Left cardiac atrium (tissue), 4 donors: ENCODE measurements at places on chromosomes 11 and 22. TPM values are rescaled to one million over a fixed set of nuclear protein-coding genes. Genes with fewer than 3 reads are reported as not detected.

GRCh38 chr11:71301046-71301857 lies 48.9 kb upstream of the SHANK2 start:
- DNase-seq: no peak

GRCh38 chr11:90423378-90423777 lies 200.5 kb upstream of the CHORDC1 start:
- DNase-seq: no peak

The OR52E4 gene
- not detected for total RNA-seq

DNA sequence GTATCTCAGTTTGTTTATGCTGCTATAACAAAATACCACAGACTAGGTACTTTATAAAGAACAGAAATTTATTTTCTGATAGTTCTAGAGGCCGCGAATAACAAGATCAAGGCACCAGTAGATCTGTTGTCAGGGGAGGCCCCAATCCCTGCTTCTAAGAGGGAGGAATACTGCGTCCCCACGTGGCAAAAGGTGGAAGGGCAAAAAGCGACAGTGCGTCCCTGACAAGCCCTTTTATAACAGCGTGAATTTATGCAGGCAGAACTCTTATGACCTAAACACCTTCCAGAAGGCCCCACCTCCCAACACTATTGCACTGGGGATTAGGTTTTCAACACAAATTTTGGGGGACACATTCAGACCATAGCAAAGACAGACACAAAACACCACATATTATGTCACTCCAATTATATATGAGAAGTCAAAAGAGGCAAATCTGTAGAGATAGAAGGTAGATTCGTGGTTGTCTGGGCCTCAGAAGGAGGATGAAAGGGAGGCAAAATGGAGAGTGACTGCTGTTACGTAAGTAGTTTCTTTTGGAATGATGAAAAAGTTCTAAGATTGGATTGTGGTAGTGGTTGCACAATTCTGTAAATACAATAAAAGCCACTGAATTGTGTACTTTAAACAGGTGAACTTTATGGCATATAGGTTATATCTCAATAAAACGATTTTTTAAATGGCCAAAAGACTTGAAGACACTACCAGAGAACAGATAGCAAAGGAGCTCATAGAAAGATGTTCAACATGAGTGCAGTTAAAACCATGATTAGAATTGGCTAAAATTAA lies 30.1 kb upstream of the TNRC6B start:
- DNase-seq: no peak

DNA sequence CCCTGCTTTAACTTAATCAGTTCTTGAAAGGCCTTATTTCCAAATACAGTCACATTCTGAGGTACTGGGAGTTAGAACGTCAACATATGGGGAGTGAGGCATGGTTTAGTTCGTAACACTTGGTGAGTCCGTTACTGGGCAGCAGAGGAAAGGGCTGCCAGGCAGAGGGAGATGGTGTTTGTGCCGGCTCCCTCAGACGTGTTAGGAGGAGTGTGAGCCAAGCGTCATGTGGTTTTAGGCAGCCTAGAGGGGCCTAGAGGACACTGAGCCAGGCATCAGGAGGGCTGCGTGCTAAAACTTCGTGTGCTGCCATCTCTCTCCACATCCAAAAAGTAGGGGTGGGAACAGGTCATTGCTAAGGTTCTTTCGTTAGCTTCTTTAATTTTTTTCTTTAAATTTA lies 10.2 kb downstream of the BCR start:
- no peak for DNase-seq

The FOSL1 gene
- 11.1 TPM for total RNA-seq

GRCh38 chr11:83779876-83780275 lies 493.7 kb upstream of the CCDC90B start:
- DNase-seq: no peak

The TRIM49 gene
- not detected for total RNA-seq

The SERHL2 gene
- 2.1 TPM for total RNA-seq

DNA sequence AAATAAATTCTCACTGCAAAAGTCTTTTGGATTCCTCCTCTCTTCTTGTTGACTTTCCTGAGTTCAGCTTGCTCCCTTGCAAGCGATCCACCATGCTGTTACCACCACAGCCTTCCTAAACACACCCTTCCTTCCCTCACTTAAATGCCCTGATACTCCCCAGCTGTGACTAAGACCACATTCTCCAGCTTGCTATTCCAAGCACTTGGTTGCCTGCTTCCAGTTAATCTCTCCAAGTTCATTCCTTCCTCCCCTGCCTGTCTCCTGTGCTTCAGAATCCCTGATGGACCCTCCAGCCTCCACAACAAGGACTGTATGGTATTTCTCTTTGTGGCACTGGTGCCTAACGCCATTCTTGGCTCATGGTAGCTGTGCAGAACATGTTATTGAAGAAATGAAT lies 603.9 kb upstream of the CADM1 start:
- DNase-seq: no peak
